KBM-7 (cell line): ENCODE measurements at places on chromosomes 1 and 21.

DNA sequence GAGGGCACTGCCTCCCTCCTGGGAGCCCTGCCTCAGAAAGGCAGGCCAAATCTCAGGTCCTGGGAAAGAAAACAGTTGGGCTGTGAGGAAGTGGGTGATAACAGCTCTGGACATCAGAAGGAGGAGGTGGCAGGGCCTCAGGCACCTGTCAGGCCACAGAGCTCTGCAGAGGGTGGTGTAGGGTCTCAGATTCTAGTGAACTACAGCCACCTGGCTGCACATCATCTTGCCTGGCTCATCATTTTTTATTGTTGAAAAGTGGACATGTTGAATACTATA, 15.3 kb upstream of the ZNF678 start:
- no peak for DNase-seq

DNA sequence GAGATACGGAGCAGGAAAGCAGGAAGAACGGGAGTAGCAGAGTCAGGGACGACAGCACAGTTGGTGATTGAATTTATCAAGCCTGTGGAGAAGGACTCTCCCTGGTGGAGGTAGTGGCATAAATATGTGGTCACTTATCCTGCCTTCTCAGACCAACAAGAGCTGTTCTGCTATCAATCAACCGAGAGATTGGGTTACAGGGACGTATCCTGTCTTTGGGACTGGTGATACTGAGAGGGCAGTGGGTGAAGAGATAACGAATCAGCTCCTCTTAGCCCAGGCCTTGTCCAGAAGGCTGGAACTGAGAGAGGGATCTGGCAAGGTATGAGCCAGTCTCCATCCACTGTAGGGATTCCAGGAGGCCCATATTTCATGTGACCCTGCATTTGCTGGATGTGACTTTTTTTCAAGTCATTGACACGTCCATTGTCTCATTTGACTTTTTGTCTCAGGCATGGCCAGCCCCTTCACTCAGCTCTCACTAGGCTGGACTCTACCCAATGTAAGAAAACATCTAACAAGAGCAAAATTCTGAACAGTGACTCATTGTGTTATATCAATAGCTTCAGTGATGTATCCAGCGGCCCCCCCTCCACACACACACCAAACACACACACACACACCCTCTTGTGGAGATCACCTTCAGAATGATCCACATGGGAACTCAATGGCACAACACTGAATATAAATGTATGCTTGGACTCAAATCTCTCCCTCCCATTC, 11.3 kb downstream of the C1orf116 start:
- DNase-seq: no peak

DNA sequence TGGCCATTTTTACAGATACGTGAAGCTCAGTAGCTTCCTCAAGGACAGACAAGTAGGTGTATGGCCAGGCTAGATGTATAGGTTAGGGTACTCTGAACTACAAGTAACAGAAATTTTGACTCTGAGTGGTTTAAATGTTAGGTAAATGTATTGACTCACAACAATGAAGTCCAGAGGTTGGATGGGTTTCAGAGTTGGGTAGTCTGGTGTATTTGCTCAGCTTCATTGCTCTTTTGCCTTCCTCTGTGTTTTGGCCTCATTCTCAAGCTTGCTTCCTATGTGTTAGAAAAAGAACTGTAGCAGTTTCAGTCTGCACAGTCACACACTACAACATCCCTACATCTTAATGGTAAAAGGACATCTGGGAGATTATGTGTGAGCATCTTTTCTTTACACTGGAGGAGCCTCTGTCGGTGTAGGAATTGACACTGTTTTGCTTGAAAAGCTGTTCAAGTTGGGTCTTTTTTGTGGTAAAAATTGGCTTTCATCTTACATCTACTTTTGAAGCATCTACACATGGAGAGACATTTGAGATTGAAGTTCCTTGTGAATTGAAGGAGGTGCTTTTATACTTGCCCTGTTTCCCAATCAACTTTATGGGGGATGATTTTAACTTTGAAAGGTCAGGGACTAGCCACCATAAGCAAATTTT, 64.4 kb downstream of the MAST2 start:
- no peak for DNase-seq

DNA sequence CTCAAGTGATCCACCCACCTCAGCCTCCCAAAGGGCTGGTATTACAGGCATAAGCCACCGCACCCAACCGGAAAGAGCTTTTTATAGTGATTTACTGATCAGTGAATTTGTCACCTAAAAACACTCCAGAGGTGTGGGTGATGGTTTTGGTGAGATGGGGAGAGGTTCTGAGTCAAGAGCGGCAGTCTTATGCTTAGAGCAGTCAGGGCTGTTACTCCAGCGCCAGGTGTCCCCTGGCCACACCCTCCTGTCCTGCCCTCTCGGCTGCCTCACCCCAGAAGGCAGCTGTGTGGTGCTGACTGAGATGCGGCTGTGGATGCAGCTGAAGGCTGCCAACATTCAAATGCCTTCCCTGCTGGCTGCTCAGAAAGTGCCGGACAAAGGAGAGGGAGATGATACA, 94.5 kb upstream of the LPGAT1 start:
- no peak for DNase-seq

GRCh38 chr1:174743654-174744561, 255.8 kb upstream of the CACYBP start:
- DNase-seq: peak; percentile 55

GRCh38 chr1:31510304-31510703, 66.0 kb upstream of the TINAGL1 start:
- DNase-seq: no peak

DNA sequence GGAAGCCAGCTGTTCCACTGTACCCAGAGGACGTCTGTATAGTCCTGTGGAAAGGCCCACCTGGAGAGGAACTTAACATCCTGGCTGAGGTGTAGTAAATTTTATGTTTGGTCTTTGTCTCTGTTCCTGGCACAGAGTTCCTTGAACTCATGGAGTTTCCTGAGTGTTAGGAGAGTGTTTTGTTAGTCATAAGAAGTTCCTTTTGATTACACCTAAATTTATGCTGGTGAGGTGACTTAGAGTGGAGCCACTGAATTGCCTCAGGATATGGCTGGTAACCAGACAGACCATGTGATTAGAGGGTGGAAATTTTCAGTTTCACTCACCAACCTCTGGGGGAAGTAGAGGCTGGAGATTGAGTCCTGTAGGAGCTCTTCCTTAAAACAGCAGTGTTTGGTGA, 57.9 kb downstream of the RASAL2 start:
- DNase-seq: no peak
